ENCODE measurements at places on chromosomes 13 and 19.

DNA sequence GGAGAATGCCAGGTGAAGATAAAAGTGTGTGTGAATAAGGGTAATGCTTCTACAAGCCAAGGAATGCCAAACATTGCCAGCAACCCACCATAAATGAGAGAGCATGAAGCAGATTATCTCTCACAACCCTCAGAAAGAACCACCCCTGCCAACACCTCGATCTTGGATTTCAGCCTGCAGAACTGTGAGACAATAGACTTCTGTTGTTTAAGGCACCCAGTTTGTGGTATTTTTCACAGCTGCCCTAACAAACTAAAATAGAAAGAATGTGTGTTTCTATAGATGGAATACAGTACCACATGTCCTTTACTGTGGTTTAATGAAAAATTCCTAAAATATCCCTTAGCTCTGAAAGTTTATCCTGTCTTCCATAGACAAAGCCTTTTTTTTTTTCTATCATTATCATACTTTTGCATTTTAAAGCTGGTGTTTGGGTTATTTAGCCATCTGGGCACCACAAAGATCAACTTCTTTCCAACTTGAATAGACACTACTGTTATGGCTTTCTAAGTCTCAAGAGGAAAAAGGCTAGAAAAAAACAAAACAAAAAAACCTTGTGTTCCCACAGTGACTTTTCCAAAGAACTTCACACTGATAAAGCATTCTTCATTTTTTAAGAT is 505.6 kb downstream of the KCTD12 start:
- no peak for DNase-seq

DNA sequence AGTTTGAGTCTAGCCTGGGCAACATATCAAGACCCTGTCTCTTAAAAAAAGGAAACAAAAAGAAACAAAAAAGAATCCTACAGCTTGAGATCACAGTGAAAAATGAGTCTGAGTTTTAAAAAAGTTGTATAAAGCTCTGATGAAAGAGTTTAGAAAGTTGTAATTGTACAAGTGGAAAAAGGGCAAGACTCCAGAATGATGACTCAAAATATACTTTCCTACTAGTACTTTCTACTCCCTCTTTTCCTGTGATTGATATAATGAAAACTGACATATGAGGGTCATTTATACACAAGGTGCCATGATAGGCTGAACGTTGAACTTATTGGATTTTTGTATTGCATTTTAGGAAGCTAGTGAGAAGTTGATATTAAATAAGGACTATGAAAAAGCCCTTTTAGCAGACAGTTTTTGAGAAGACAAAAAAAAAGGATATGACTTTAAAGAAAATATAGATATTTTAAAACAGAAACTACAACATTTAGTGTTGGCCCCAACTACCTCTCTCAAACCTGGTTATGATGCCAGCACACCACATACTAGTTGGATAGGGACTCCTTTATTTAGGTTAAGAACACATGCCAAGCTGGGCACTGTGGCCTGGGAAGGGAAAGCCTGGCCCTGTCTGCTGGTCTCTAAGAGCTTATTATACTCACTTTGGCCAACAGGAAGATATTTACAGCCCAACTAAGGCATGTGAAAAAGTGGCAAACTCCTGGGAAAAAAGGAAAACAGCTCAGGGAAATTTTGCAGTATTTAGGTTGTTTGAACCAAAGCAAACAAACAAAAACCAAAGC is 116.6 kb downstream of the KL start:
- DNase-seq = no peak

DNA sequence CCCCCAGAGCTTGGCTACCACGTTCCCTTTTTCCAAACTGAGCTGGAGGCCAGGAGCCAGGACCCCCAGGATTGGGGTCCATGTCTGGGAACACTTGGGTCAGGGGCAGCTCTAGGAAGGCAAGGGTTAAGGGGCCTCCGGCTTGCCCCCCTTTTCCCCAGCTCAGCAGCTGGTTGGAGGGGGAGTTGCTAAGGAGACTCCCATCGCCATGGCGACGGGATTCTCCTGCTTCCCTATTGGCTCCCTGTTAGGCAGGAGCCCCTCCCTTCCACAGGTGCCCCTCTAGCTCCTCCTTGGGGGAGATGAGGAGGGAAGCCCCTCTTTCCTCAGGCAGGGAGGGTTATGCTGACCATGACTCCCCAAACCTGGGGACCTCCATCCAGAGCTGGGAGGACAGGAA is 33.9 kb downstream of the PDE4A start:
- DNase-seq = no peak

DNA sequence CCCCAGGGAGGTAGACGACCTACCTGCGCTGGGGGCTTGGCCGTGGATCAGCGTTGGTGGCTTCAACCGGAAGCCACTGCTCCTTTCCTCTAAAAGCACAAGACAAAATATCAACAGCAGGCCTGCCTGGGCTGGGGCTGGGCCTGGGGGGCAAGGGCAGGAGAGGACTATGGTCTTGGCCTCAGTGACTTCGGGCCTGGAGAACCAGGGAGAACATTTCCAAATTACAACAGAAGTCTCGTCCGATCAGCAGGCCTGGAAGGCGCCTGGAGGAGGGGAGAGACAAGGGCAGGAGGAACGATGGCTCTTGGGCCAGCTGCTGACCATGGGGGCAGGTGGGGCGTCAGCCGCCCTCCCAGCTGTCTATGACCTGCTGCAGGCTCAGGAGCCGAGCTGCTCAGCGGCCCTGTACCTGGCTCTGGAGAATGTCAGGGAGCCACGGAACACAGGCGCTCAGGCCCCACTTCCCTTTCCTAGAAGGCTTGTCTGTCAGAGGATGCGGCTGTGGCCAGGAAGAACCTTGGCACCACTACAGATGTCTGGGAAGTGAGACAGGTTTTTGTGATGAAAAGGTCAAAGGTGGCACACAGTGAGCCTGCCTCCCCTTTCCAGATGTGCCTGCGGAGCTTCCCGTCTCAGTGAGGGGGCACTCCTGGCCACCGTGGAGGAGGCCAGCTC is 19.5 kb downstream of the CAPS start:
- DNase-seq = no peak

All from thymus (tissue), 14 donors.